ENCODE measurements at places on chromosomes 3 and 15.

DNA sequence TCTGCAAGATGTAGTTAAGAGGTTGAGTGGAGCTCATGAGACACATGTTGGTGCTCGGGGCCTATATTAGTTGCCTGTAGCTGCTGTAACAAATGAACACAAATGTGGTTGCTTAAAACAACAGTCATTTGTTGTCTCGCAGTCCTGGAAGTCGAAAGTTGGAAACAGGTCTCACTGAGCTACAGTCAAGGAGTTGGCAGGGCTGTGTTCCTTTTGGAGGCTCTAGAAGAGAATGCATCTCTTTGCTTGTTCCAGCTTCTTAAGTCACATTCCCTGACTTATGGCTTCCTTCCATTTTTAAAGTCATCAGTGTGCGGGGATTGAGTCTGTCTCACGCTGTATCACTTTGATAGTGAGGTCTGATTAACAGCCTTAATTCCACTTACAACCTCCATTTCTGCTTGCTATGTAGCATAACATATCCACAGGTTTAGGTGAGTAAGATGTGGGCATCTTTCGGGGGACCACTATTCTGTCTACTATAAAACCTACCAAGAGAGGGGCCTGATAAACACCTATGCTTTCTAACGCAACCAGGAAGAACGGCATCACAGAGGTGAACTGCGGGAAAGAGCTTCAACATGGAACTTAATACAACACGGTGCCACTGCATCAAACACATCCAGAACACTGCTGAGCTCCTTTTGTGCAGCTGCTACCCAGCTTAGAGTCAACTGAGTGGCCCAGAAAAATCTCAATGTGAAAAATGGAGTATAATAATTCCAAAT lies 119.4 kb downstream of the ATP10A start:
- DNase-seq: no peak

DNA sequence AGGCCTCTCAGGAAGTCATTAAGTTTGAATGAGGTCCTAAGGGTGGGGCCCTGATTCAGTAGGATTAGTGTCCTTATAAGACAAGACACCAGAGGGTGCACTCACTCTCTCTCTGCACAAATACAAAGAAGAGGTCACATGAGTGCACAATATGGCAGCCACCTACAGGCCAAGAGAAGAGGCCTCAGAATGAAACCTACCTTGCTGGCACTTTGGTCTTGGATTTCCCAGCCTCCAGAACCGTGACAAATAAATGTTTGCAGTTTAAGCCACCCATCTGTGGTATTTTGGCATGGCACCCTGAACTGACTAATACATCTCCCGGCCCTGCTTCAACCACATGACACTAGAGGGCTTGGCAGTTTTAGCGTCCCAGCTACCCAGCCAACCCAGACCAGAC lies 73.9 kb upstream of the CHRNB4 start:
- no peak for DNase-seq

- DNase-seq: peak; percentile 35
These were observed 18.1 kb upstream of the VGLL4 start for GRCh38 chr3:11661827-11662226.

- DNase-seq: peak; percentile 91
These were observed 536.9 kb downstream of the ZIC1 start for GRCh38 chr3:147945968-147946519.

DNA sequence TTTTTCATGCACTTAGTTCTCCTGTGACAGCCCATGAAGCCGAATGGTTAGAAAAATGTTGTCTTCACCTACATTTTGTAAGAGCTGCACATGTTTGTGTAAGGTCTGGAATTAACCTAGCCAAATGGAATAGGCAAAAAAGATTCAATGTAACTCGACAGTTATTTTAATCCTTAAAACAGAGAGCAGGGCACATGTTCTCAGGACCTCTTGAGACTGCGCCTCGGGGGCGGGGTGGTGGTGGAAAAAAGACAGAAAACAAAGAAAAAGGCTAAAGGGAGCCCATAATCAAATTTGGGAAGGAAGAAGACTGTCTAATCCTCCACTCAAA lies 702 bp upstream of the CSNK1G1 start:
- DNase-seq: no peak

DNA sequence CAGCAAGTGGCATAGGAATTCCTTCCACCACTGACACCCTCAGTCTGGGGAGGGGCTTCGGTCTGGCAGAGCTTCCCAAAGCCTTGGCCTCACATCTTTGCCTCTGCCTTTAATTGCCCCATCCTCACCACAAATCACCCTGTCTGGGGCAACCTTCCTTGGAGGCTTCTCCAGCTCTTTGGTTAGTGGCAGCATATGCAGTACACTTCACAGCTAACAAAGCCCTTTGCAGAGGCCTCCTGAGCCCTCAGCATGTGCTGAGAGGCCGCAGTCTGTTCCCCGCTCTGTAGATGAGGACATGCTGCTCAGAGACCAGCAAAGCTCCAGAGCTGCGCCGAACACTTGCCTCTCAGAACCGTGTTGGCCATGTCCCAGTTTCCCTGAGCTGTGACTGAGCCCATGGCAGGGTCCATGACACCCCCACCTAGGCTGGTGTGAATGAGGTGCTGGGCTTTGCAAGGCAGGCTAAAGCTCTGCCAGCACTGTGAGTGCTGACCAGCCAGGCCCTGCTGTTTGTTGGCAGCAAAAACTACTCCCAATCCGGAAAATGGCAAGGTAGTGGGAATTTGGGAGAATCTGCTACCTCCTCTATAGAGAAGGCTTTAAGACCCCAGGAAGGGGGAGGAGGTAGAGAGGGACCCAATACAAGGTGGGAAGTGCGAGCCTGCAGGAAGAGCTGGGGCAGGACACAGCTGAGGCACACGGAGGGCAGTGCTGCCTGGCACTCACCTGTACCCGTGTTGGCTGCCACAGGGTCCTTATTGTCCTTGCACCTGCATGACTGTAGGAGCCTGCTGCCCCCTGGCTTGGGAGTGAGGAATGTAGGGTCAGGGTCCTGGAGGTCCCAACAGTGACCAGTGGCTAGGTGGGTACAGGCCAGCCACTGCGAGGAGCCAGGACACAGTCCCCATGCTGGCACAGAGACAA lies 8.4 kb upstream of the KLF15 start:
- DNase-seq: no peak

DNA sequence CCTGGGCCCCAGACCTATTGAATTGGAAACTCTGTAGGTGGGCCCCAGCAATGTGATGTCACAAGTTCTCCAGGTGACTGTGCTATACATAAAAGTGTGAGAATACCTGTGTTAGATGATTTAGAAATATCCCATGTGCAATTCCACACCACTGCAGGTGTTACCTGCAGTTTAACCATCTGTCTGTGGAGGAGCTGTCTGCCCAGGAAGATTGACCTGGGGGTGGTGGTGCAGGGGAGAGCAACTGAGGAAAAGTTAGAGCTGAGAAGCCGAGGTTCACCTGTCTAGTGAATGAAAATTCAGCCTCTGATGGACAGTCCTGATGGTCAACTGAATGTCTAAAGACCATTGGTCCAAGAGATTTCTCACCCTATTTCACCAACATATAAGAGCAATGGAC lies 132.2 kb upstream of the SLC24A5 start:
- no peak for DNase-seq

DNA sequence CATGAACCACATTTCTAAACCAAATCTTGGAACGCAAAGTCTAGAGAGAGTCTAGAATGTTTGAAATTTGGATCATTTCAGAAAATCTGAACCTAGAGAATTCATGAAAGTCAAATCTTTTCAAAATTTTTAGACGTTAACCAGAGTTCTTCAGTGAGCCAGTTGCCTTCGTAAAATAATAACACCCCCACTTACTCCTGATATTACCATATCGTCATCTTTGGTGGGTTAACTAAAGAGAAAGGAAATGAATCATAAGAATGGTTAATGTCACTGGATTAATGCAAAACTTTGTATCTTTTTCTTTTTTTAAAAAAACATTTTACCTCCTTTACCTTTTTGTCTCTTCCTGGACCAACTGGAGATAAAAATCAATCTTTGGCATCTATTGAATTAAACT lies 1.2 kb upstream of the ZBED2 start:
- DNase-seq: no peak

GRCh38 chr3:17771177-17772017 lies 29.0 kb upstream of the TBC1D5 start:
- DNase-seq: no peak

DNA sequence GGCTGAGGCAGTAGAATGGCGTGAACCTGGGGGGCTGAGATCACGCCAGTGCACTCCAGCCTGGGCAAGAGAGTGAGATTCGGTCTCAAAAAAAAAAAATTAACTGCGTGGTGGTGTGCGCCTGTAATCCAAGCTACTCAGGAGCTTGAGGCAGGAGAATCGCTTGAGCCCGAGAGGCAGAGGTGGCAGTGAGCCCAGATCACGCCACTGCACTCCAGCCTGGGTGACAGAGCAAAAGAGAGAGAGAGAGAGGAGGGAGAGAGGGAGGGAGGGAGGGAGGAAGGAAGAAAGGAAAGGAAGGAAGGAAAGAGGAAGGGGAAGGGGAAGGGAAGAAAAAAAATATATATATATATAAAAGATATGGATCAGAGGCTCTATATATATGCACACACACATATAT lies 6.0 kb downstream of the TM4SF19 start:
- DNase-seq: no peak
